GM19239 (cell line): ENCODE measurements at places on chromosomes 13 and 19.
A peak's percentile ranks its signal among the peaks of the same experiment; 100 is the strongest.

DNA sequence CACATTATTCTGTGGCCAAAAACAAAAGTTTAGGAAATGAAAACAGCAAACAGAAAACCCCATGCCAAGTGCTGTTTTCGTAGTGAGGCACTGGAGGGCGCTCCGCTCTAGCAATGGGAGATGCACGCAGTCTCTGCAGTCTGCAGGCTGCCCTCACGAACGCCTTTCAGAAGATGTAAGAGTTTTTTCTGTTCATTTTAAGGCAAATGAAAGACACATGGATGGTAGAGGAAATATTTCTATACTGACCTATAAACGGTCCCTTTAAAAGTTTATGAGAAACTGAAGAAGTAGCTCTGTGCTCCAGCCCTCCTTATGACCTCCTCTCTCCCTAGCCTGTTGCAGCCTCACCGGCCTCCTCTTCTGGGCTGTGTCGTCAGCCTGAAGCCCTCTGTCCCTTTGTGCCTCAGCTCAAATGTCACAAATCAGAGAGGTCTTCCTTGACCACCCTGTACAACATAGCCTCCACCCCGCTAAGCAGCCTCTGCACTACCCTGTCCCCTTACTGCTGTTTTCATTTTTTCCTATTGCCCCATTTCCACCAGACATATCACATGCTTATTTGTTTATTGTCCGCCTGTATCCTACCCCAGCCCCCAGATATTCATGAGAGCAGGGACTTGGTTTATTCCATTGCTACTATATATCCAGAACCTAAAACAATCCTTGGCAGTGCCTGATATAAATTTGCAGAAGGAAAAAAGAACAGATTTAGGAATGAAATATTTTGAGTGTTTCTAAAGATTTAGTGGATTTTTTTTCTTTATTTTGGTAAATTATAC lies 116.4 kb downstream of the TM9SF2 start:
- DNase-seq = no peak

DNA sequence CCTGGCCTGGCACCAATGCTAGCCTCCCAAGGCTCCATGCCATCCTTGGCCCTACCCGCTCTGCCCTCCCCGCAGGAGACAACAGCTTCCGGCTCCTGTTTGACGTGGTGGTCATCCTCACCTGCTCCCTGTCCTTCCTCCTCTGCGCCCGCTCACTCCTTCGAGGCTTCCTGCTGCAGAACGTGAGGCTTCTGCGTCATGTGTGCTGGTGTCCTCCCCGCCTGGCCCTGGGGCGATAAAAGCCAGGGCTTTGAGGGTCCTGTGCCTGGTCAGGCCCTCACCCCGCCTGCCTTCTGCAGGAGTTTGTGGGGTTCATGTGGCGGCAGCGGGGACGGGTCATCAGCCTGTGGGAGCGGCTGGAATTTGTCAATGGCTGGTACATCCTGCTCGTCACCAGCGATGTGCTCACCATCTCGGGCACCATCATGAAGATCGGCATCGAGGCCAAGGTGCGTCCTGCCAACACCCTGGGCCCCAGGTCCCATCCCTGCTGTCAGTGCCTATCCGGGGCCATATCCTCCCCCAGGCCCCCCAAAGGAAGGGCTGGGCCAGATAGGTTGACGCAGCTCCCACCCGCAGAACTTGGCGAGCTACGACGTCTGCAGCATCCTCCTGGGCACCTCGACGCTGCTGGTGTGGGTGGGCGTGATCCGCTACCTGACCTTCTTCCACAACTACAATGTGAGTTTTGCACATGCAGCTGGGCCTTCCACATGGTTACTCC lies 6.3 kb downstream of the MCOLN1 start:
- no peak for DNase-seq

- DNase-seq = no peak
These were observed 6.7 kb downstream of the RGCC start for GRCh38 chr13:41463838-41464602.

- no peak for DNase-seq
These were observed 497.3 kb downstream of the KLF5 start for GRCh38 chr13:73556128-73556527.

DNA sequence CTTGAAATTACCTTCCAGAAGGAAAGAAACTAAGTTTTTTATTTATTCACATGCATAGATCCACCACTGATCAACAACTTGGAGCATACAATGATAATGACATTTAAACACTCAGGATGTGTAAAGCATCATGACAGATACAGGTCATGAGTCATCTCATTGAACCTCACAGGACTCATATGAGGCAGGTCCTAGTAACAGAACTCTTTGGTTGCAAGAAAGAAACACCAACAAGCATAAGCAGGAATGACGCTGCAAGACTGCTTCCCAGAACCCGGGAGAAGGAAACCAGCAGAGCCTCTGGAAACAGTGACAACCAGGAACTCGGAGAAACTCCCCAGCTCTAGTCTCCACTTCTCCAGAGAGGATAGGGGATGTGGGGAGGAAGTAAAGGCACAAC lies 60.8 kb upstream of the IPO5 start:
- DNase-seq = no peak

- no peak for DNase-seq
These were observed 425.5 kb downstream of the PCDH20 start for GRCh38 chr13:60990032-60990733.

- peak; percentile 6 for DNase-seq
These were observed 133.2 kb downstream of the FRY start for GRCh38 chr13:32164622-32165268.

DNA sequence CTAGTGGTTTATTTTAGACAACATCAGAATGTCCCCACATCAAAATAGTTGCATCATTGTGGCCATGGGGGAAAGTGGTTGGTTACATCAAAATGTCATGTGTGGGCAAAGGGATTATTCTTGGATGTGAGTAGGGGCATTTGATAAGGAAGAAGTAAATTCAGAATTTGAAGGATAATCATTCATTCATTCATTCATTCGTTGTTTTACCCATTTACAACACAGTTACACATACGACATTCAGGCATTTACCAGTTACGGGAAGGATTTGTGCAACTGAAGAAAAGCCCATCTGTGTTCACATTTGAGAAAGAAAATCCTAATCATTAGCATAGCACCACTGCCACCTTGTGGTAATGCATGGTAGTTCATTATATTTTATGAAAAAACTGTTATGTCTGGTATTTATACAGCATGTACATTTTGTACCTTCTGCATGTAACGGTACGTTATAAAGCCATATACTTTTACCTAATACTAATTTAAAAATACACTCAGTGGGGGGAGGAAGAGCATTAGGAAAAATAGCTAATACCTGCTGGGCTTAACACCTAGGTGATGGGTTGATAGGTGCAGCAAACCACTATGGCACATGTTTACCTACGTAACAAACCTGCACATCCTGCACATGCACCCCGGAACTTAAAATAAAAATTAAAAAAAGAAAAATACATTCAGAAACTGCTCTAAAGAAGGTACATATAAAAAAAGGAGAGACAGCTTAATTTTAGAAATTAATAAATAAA lies 62.1 kb downstream of the DGKH start:
- peak; percentile 18 for DNase-seq

- DNase-seq = peak; percentile 94
These were observed 16.5 kb downstream of the VASP start for GRCh38 chr19:45523642-45524256.

DNA sequence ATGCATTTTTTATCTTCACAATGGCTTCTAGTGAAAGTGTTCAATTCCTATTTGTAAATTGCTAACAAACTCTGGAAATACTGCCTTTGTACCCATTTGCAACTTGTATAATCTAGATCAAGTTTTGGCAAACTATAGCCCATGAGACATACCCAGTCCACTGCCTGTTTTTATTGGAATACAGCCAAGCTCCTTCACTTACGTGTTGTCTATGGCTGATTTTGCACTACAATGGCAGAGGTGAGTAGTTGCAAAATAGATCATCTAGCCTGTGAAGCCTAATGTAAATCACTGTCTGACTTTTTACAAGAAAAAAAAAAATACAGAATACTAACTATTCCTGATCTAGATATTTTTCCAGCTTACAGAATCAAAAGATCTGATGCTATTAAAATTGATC lies 37.1 kb downstream of the DZIP1 start:
- DNase-seq = no peak

- no peak for DNase-seq
These were observed 5.9 kb downstream of the PTBP1 start for GRCh38 chr19:803099-803561.

DNA sequence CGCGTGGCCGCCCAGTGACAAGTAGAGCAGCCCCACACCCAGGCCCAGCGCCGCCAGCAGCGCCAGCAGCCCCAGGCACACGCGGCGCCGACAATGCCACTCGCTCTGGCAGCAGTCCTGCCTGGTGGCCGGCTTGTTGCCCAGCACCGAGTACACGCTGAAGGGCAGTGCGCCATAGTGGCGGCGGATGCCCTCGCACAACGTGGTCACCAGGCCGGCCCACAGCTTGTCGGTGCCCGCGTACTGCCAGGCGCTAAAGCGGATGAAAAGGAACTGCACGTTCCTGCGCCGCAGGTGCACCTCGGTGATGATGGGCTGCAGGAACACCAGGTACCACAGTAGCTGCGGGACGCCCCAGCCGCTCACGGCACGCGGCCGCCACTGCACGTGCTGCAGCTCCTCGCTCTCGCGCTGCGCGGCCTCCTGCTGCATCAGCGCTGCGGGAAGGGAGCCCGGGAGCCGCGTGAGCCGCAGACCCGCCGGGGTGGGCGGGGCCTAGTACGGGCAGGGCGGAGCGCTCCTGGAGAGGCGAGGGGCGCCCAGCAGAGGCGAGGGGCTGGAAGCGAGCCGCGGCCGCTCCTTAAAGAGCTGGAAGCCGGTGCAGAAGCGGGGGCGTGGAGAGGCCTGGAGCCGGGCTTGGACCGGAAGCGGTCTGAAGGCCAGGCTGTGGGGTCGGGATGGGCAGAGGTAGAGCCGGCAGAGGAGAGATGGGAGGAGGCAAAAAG lies 7.3 kb downstream of the NKPD1 start:
- DNase-seq = no peak

- DNase-seq = no peak
These were observed 147.2 kb downstream of the FLT1 start for GRCh38 chr13:28347456-28348371.

DNA sequence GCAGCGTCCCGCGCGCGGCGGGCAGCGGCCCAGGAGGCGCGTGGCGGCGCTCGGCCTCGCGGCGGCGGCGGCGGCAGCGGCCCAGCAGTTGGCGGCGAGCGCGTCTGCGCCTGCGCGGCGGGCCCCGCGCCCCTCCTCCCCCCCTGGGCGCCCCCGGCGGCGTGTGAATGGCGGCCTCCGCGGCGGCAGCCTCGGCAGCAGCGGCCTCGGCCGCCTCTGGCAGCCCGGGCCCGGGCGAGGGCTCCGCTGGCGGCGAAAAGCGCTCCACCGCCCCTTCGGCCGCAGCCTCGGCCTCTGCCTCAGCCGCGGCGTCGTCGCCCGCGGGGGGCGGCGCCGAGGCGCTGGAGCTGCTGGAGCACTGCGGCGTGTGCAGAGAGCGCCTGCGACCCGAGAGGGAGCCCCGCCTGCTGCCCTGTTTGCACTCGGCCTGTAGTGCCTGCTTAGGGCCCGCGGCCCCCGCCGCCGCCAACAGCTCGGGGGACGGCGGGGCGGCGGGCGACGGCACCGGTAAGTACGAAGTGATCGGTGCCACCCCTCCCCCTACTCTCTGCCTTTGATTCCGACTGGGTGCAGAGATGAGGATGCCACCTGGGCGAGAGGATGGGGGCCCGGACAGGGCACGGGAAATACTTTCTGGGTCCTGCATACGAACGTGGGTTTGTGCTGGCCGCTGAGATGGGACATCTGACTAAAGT lies 874 bp downstream of the TRIM28 start:
- peak; percentile 88 for DNase-seq

GRCh38 chr13:30690282-30691188 lies 44.8 kb upstream of the ALOX5AP start:
- no peak for DNase-seq

DNA sequence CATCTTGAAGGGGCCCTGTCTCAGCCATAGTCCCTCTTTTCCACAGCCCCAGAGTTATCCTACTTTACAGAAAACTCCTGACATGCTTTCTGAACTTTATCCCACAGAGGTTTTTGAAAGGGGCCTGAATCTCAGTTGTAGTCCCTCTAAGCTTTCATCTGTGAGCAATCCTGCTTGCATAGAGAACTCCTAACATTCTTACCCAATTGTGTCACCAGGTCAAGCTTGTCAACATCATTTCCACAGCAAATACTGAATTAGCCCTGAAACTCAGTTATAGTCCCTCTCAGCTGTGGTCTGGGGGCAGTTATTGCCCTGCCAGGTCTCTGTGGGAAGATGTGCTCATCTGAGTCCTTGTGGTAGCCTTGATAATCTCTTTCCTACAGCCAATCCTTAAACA lies 2190.3 kb upstream of the PCDH20 start:
- no peak for DNase-seq

DNA sequence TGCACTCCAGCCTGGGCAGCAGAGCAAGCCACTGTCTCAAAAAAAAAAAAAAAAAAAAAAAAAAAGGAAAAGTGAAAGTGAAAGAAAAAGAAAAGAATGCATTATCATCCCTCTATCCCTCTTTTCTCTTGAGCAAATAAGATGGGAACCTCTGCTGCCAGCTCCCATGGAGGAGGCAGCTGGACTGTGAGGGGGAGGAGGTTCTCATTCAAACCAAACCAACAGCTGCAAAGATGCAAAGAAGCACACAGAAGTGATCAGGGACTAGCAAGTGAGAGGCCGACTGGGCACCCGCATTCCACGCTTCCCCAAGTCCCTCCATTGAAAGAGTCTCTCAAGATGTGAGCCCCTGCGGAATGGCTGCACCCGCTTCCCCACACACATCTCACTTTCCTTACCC lies 63.5 kb downstream of the TSHZ3 start:
- no peak for DNase-seq

DNA sequence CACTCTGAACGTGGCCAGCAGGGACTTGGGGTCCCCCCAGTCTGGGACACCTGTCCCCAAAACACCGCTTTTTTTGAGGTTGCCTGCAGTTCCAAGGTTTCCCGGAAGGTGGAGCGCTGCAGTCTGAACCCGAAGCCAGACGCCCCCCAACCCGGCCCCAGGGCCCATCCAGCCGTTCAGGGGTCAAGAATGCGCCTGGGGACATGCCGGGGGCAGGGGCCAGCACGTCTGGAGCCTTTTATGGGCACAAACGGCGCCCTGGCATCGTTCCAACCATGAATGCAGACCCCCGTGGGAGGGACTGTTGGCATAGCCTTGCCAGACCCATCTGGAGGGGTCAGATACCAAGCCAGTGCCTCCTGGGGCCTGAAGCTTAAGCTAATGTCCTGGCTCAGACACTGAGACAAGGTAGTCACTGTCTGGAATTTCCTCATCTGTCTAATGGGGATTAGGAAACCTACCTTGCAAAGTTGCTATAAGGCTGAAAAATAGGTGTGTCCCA lies 6.9 kb downstream of the S1PR5 start:
- DNase-seq = no peak

GRCh38 chr13:64568748-64569147 lies 2661.4 kb downstream of the PCDH9 start:
- DNase-seq = no peak

DNA sequence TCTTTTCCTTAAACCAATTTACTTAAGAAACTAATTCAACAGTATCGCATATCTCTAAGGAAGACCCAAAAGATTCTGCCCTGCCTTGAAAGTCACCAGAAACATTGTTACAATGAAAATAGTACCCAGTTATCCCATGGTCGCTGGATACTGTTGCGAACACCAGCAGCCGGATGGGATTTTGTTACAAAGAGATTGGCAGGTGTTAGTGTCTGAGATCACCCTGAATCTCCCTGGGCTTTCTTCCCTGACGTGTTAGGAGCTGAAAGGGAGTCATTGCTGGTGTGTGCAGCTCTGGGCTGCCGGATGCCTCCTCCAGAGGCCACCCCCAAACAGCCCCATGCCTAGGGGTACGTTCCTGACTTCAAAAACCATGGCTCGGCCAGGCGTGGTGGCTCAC lies 38.2 kb downstream of the PTPRS start:
- no peak for DNase-seq

- DNase-seq = no peak
These were observed 20.9 kb downstream of the VSTM2B start for GRCh38 chr19:29546583-29547190.
